ENCODE measurements at places on chromosomes 7 and 10.

- no peak for DNase-seq
Observed at GRCh38 chr7:123216825-123217224, 17.1 kb upstream of the SLC13A1 start.

GRCh38 chr7:2553108-2553507 is 2.2 kb downstream of the BRAT1 start:
- DNase-seq, result no peak

- no peak for DNase-seq
Observed at GRCh38 chr7:155452505-155453295, 5.2 kb upstream of the EN2 start.

- no peak for DNase-seq
Observed at GRCh38 chr7:130367088-130367755, 13.1 kb upstream of the CPA1 start.

- DNase-seq, result no peak
Observed at GRCh38 chr7:29607259-29607658, 43.6 kb downstream of the PRR15 start.

GRCh38 chr7:29771081-29771816 is 35.1 kb upstream of the WIPF3 start:
- no peak for DNase-seq

GRCh38 chr10:132249226-132249724 is 58.5 kb downstream of the STK32C start:
- no peak for DNase-seq

- no peak for DNase-seq
Observed at GRCh38 chr10:96577069-96577468, 9.7 kb downstream of the TM9SF3 start.

- DNase-seq, result no peak
Observed at GRCh38 chr7:136049117-136049516, 72.0 kb upstream of the MTPN start.

- DNase-seq, result no peak
Observed at GRCh38 chr7:143015084-143015483, 11.8 kb downstream of the OR9A2 start.

DNA sequence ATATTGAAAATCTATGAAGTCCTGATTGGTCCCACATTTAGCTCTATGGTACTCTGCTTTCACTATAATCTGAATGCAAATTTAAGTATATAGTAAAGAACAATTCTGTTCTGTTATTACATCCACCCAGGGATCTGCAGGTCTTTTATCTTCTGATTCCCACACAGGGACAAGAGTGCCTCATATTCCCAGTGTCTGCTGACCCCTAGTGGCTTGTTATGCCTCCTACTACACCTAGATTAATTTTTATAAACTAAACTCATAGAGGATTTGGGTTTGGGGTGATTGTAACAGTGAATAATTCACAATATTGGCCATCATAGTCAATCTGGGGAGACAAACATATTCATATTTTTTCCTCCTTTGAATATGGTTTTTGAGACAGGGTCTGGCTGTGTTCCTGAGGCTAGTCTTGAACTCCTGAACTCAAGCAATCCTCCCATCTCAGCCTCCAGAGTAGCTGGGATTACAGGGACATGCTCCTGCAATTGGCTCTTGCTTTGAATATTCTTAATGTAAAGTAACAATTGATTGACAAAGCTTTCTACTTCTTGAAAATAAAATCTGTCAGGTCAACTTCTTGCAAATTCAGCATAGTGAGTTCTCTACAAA is 282.1 kb downstream of the KCND2 start:
- peak; percentile 11 for DNase-seq

- no peak for DNase-seq
Observed at GRCh38 chr7:17020250-17020649, 138.5 kb upstream of the AGR3 start.

GRCh38 chr7:128940494-128941322 is 3.0 kb downstream of the IRF5 start:
- DNase-seq, result no peak

DNA sequence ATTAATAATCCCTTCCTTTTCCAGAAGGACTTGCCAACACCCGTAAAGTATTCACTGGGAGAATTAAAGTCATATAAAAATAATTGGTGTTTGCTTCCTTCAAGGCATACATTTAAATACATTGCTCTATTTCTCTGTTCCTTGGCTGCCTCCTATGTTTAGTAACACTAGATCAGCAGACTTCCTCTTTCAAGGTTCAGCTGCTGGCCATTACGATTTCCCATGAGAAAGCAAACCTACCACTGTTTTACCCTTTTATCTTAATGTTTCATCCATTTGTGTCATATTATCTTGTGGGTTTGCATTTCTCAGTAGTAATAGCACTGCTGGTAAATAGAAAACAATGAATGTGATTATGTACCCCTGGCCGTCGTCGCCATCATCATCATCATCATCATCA is 313.8 kb upstream of the BMPER start:
- DNase-seq, result no peak

GRCh38 chr7:31079126-31079823 is 27.2 kb downstream of the ADCYAP1R1 start:
- DNase-seq, result no peak

DNA sequence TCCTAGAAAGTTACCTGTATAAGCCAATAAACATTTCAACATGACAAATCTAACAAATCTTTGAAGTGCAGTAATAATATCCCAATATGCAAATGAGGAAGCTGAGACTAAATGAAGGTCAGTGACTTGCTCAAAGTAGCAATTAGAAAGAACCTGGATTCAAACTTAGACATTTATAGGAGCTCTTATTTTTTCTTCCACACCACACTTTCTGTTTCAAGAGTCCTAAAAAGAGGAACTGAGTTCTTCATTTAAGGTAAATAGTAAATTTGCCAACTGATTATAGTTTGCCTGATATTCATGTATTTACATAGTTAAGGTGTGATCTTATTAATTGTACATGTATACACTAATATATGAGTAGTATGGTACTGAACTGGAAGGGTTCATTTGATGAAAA is 44.0 kb downstream of the KLHDC10 start:
- no peak for DNase-seq

- DNase-seq, result no peak
Observed at GRCh38 chr7:91913612-91914011, 27.1 kb upstream of the AKAP9 start.

DNA sequence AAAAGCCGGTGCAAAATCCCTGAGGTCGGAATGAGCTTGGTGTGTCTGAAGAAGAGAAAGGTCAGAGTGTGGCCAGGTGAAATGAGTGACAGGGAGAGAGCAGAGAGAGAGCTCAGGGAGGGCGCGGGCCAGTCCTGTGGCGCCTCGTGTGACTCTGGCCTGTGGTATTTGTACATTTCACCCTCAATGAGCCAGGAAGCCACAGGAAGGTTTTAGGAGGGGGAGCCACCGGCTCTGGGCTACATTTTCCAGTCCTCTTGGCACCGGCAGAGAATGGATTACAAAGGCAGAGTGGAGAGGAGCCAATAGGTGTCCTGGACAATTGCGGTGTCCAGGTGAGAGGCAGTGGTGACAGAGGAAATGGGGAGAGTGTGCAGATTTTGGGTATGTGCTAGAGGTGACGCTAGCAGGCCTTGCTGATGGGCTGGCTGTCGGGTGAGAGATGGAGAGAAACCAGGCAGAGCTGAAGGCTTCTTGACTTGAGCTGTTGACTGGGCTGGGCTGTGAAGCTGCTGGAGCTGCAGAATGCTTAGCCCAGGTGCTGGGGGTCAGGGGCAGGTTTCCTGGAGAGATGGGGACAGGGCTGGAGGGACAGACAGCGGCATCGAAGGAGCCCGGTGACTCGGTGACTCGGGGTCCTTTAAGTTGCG is 38.1 kb downstream of the COL13A1 start:
- DNase-seq, result no peak

GRCh38 chr7:130903358-130903974 is 169.5 kb upstream of the KLF14 start:
- DNase-seq, result peak; percentile 86

GRCh38 chr7:47442605-47442865 is 139.4 kb downstream of the TNS3 start:
- no peak for DNase-seq

DNA sequence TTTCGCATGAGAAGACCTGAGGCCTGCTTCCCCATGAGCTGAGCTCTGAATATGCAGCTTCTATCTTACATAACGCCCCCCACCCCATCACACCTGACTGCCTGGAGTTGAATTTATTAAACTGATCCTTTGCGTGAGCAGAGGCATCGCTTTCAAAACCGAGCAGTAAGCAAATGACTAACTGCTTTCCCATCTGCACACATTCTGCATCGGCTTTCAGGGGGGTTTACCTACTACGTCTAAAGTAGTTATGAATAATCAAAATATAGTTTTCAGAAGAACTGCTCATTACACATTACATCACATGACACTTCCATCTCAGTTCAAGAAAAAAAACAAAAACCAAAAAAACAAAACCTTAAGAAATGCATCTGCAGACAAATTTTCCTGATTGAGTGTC is 54.7 kb upstream of the EGR2 start:
- DNase-seq, result no peak

Measured in AG04450 (cell line).